ENCODE measurements at places on chromosomes 2 and 18.

- DNase-seq, result peak; percentile 51
Observed at GRCh38 chr18:46042571-46043123, 29.4 kb downstream of the PSTPIP2 start.

- no peak for DNase-seq
Observed at GRCh38 chr2:239495175-239495574, 94.4 kb upstream of the HDAC4 start.

DNA sequence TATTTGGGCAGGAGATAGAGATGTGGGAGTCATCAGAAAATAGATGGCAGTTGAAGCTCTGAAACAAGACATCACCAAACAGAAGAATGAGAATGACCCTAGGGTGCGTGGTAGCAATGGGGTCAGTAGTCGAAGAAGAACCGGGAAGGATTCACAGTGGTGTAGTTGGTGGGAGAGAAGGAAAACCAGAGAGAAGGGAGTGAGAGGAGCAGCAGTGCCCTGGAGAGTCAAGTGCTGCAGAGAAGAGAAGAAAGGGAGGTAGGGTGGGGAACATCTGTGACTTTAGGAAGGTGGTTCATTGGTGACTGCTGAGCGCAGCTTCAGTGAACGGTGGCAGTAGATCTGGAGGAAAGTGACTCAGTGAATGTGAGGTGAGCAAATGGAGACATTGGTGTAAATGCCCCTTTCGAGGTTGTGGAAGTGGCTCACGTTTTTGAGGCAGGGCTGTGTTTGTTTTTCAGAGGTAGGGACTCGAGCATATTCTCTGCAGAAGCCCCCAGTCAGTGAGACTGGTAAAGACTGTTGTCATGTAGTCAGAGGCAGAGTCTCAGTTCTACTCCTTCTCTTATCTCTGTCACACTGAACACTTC is 36.4 kb downstream of the CDC42EP3 start:
- no peak for DNase-seq

GRCh38 chr18:66587430-66587829 is 16.5 kb downstream of the CDH19 start:
- DNase-seq, result no peak

DNA sequence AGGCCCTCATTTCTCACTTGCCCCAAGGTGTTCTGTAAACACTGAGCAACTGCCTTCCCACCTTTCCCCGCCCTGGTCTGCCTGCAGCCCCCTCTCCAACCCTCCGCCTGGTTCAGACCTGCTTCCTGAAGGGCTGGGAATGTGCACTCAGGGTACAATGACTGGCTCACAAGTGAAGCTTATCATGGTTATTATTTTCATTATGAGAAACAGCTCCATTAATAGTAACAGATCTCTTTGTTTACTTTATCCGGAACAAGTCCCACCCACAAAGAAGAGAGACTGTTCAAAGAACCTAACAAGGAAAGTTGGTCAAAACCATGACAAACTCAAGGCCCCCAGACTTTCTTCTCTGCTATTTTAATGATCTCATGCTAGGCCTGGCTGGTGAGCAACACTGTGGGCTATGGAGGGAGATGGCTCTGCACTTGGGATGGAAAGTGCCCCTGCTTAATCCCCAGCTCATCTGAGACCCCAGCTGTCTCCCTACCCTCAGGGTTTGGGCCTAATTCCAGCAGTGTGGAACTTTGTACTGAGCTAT is 36.7 kb downstream of the ARHGAP25 start:
- peak; percentile 56 for DNase-seq

DNA sequence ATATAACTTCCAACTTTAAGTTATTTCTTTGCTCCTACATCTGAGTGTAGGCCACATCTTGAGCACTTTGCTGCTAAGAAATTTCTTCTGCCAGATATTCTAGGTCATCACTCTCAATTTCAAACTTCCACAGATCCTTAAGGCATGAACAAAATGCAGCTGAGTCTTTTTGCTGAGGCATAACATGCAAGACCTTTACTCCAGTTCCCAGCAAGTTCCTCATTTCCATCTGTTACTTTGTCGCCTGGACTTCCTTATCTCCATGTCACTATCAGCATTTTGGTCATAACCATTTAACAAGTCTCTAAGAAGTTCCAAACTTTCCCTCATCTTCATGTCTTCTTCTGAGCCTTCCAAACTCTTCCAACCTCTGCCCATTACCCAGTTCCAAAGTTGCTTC is 1077.3 kb upstream of the TMEFF2 start:
- DNase-seq, result no peak

DNA sequence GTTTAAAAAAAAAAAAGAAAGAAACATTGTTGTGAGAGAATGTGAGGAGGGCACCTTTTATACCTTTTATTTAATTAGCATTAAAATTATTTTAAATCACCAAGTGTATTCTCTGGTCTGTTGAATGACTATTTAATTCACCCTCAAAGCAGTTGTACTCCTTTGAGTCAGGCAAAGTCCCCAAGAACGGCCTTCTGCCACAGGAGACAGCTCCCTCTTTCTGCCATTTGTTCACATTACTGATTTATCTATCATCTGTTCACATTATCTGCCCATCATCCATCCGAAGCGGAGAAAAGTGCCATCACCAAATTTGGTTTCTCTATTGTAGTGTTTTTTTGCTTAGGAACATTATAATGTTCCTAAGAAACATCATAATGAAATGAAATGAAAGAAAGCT is 240.7 kb upstream of the DPP10 start:
- DNase-seq, result no peak

- DNase-seq, result no peak
Observed at GRCh38 chr18:36295880-36296301, 1.6 kb upstream of the FHOD3 start.

GRCh38 chr2:1166976-1167375 is 216.3 kb downstream of the SNTG2 start:
- DNase-seq, result no peak

DNA sequence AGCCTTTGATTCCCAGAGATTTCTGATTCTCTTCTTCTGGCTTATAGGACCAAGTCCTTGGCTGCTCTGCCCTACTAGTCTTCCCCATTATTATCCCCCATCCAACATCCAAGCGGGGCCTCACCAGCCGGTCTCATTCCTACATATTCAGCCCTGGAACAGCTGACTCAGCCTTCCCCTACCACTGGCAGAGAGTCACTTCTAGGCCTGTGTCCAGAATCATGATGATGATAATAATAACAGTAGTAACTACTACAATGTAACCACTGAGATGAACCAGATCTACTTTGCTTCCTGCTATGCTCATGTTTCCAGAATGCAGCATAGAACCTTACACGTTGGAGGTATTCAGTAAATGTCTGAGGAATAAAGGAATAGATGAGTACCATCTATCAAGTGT is 295.2 kb downstream of the SRBD1 start:
- no peak for DNase-seq

GRCh38 chr2:118185210-118186109 is 97.2 kb downstream of the INSIG2 start:
- DNase-seq, result peak; percentile 50

- no peak for DNase-seq
Observed at GRCh38 chr2:168565512-168565911, 109.4 kb downstream of the CERS6 start.

DNA sequence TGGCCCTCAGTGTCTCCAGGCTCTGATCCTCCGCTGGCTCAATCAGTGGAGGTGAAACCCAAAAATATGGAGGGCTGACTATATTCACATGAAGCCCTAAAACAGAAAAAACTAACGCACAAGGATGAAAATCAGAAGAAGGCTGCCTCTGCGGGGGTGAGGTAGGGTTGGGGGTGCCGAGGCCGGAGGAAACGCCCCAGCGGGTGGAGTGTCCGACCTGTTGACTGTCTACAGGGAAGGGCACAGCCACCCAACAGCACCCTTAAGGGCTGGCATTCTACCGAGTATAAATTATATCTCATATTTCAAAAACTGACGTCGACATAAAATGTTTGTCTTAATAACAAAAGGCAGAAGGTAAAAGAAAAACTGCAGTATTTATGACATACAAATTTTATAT is 223.5 kb downstream of the HDAC4 start:
- DNase-seq, result no peak

GRCh38 chr2:76295762-76296161 is 585.0 kb upstream of the GCFC2 start:
- DNase-seq, result no peak

Data from CD4-positive, alpha-beta T cell (primary cell).